CD4-positive, alpha-beta T cell treated with Interleukin-4 for 1 hour (primary cell): ENCODE measurements at places on chromosomes 1 and 21.

DNA sequence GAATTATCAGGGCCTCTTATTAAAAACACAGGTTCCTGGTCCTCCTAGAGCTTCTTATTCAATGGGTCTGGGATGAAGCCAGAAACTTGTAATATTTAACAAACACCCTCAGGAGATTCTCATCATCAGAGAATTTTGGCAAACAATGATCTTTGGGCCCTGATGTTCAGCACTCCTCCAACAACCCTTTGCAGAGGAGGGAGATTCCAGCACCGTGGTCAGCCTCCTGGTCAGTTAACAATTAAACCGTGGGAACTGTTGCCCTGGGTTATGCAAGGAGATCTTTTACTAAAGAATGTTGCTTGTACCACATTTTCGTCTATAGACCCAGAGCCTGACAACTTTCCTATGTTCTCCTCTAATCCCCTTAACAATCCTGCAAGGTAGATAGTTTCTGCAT, 294.4 kb downstream of the PLPP3 start:
- DNase-seq, result no peak

GRCh38 chr1:22680726-22681125, 27.7 kb downstream of the C1QB start:
- DNase-seq, result no peak

GRCh38 chr1:236904892-236905741, 99.1 kb downstream of the MT1HL1 start:
- no peak for DNase-seq

GRCh38 chr1:21931171-21932093, 5.7 kb downstream of the HSPG2 start:
- DNase-seq, result no peak

DNA sequence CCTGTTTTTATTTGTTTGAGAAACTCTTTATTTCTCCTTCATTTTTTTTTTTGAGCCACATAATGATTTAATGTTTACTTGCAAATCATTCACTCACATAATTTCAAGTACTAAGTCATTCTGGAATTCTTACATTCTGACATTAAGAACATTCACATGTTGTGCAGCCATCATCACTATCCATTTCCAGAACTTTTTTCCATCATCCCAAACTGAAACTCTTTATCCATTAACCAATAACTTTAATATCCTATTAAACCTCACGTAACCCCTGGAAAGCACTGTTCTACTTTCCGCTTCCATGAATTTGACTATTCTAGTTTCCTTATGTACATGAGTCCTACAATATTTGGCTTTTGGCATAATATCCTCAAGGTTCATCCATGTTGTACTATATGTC, 52.5 kb upstream of the TEKT2 start:
- DNase-seq, result no peak

- DNase-seq, result no peak
Observed at GRCh38 chr1:90291431-90292216, 296.7 kb downstream of the ZNF326 start.

DNA sequence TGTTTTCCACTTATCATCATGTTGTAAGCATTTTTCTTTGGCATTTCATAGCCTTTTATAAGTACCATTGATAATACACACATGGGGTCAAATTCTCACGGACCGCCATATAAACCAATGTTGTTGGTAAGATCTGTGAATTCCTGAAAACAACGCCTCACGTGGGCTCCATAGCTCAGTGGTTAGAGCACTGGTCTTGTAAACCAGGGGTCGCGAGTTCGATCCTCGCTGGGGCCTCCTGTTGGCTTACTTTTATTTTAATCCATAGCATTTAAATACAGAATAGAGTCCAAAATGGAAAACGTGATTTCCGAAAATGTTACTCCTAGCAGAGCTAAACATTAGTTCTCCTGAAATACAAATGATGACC, 83.1 kb downstream of the HHIPL2 start:
- peak; percentile 77 for DNase-seq

- no peak for DNase-seq
Observed at GRCh38 chr1:227938911-227939790, 8.6 kb downstream of the WNT9A start.

DNA sequence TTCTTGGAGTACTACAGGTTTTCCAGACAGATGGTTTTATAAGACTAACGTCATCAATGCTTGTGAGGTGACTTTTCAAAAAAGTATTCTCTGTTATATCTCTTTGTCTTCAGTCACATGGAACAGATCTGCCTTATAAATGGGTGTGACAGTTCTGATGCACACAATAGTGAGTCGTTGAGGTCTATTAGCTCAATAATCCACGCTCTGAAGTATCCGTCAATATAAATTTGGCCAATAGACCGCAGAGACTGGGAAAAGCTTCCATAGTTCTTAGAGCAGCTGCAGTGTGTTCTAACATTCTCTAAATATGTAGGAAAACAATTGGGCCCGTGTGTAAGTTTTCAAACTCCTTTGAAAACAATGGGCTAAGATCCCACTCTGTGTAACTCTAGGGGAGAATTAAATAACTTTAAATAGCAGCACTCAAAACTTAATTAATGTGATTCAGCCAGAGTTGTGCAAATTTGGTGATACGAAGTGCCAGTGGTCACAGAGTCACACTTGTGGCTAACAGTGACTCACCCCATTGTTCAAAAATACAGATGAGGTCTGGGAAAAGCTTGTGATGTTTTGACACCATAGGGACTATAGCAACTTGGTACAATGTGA, 316.0 kb downstream of the LMO4 start:
- DNase-seq, result no peak
